Activated T-cell treated with anti-CD3 and anti-CD28 coated beads, Interleukin-2, amount 50 U/mL, for 48 hours (primary cell): ENCODE measurements at places on chromosomes 4 and X.

DNA sequence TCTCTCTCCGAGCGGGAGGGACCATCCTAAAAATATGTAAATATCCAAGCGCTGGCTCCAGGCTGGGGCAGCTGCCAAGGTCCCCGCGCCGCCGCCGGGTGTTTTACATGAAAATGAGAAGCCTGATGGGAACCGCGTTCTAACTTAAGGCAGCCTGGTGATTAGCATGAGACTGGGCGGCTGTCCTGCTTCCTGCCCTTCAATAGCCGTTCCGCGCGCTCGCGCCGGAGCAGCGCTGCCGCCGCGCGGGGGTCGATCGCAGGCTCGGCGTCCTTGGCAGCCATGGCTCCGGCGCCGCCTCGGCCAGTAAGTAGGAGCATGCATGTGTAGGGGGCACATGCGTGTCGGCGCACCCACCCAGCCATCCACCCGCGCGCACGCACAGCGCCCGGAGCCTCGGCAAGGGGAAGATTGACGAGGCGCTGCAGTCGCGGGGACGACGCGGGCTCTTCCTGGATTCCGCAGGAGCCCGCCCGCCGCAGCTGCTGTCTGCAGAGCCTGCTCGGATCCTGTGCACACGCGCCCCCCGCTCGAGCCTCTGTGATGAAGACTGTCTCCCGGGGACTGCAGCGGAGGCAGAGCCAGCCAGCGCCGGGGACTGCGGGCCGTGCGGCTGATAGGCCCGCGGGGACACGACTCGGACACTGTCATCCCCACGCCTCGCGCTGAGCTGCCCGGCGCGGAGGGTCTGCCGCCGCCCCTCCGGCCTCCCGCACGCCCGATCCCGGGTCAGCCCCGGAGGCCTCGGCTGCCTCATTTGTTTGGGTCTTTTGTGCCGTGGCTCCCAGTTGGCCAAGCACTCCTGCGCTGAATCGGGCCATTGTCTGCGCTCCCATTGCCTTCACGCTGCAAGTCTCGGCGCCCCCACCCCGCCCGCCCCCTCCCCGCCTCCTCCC is 734 bp downstream of the STOX2 start:
- peak; percentile 20 for DNase-seq

GRCh38 chr4:106258145-106259045 is 57.6 kb downstream of the TBCK start:
- no peak for DNase-seq

DNA sequence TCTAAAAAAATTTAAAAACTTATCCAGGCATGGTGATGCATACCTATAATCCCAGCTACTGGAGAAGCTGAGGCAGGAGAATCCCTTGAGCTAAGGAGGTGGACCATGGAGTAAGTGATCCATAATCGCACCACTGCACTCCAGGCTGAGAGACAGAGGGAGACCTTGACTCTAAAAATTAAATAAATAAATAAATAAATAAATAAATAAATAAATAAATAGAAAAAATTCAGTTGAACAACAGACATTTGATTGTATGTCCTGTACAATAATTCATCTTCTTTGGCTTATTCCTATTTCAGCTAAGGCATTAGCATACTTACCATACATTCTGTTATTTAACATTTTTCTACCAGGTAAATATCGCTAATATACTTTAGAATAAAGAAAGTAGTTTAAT is 726.1 kb upstream of the GALNTL6 start:
- no peak for DNase-seq

DNA sequence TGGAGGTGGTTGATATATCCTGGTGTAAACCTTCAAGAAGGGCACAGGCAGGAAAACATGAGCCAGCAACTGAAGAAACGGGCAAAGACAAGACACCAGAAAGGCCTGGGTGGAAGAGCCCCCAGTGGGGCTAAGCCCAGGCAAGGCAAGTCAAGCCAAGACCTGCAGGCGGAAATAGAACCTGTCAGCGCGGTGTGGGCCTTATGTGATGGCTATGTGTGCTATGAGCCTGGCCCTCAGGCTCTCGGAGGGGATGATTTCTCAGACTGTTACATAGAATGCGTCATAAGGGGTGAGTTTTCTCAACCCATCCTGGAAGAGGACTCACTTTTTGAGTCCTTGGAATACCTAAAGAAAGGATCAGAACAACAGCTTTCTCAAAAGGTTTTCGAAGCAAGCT is 7.2 kb downstream of the ZFP42 start:
- DNase-seq, result no peak

DNA sequence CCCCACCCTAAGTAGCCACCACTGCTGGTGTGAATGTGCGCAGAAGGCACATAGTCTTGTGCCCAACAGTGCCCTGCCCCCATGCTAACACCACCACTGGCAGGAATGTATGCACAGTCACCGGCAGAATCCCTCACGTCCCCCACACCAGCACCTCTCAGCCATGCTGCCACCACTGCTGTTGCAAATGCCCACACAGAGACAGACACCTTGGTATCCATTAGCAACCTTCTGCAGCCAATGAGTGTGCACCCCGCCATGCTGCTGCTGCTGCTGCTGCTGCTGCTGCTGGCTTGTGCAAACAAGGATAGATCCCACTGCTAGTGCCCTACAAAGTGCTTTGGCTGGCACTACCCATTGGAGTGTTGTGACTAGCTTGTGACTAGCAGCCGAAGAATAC is 52.4 kb upstream of the MMAA start:
- DNase-seq, result no peak

DNA sequence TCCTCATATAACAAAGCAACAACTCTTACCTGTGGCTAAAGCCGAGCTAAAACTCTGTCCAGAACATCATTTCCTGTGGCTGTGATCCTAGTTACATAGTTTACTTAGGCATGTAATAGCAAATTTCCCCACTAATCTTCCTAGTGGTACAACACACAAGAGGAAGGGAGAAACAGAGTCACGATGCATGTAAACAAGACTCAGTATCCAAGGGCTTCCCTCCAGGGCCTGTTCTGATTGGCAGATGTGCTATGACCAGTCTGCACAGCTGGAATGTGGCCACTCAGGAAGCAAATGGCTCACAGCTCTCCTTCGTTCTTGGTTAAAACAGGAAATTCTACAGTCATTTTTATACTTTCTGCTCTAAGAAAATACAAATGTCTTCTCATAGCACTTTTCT is 49.2 kb upstream of the PRSS48 start:
- DNase-seq, result no peak

DNA sequence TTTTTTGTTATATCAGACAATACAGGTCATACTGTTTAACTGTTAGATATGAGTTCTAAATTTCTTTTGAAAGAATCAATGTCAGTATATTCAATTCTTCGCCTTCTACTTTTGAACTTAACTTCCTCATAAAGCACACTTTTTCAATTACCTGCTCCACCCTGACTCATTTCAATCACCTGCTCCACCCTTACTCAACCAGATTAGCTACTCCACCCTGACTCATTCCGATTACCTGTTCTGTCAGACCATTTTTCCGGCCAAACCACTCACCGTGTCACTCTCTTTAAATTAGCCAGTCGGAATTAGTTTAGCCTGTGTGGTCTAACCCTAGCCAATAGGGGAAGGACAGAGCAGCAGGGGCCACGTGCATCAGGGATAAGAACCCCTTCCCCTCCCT is 751.8 kb upstream of the POU3F4 start:
- DNase-seq, result no peak

DNA sequence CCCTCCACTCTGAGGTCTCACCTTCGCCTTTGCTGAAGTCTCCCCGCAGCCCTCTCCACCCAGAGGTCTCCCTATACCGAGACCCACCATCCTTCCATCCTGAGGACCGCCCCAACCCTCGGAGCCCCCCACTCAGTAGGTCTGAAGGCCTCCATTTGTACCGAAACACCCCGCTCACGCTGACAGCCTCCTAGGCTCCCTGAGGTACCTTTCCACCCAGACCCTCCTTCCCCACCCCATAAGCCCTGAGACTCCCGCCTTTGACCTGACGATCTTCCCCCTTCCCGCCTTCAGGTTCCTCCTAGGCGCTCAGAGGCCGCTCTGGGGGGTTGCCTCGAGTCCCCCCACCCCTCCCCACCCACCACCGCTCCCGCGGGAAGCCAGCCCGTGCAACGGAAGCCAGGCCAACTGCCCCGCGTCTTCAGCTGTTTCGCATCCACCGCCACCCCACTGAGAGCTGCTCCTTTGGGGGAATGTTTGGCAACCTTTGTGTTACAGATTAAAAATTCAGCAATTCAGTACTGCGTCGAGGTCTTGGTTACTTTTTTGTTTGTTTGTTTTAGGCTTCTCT is 5.0 kb downstream of the SOD3 start:
- no peak for DNase-seq

DNA sequence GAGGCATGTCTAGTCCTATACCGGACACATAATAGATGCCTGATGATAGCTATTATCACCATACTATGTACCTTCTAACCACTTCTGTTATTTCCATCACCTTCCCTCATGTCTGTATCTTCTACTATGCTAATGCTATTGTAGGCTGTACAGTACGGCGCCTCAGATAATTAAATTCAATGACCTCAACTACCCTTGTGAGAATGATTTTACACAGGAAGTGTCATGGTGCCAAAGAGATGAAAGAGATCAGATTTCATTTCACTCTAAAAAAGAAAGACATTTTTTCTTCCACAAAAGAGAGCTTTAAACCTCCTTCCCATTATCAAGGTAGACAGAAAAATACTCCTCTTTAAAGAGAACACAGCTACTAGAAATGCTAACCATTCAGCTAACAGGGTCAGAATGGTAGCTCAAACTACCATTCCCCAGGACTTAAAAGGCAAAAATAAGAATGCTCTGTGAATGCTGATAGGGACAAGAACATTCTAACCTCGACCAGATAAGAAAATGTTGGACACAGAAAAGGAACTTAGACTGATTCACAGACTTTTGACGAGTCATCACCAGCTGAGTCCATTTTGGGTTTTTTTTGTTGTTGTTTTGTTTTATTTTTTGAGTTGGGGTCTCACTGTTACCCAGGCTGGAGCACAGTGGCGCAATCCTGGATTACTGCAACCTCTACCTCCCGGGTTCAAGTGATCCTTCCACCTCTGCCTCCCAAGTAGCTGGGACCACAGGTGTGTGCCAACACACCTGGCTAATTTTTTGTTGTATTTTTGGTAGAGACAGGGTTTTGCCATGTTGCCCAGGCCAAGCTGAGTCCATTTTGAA is 99.2 kb upstream of the RAPGEF2 start:
- no peak for DNase-seq

DNA sequence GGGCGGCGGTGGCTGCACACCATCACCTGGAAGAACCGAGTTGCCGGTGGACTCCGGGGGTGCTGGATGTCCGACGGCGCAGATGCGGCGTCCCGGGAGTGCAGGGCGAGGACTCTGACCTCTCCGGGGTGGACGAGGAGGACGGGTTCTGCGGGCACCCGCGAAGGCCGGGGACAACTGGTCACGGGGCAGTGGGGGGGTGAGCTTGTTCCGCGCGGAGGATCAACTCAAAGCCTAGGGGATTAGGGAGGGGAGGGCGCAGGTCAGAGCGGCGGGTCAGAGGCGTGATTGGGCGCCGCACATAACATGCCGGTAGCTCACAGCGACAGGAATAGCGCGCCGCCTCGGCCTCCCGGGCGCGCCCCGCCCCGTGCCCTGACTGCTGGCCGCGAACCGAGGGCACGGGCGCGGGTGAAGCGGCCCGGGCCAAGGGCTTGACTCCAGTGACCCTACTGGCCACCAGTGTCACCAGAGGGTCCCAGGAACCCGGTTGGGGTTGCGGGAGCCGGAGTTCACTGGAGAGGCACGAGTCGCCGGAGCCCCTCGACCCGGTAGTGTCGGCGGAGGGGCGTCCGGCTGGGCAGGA is at the start of gene KLHL34:
Gene KLHL34, minus strand, starts transcription at position 179 of the 586 bp plus-strand sequence. CDS start 542 bp downstream, outside the sequence.
- peak; percentile 26 for DNase-seq

- DNase-seq, result no peak
Observed at GRCh38 chr4:130542953-130543352, 1447.0 kb downstream of the C4orf33 start.

DNA sequence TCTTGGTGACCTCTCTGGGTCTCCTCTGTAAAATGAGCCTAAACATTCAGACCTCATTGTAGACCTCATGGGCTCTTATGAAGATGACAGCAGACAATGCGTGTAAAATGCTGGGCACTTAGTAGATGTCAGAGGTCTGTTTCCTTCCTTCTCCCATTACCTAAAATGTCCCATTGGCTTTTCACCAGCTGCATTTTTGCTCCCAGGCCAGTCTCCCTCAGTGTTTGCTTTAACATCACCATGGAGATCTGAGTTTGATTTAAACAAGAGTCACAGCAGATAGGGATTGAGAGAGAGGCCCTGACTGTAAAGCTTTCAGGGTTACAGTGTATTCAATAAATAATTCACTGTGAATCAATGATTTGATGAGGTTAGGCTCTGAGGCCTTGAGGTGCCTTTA is 24.3 kb downstream of the PSAPL1 start:
- no peak for DNase-seq

GRCh38 chr4:26420913-26421312 is 69.4 kb downstream of the CCKAR start:
- no peak for DNase-seq

- DNase-seq, result no peak
Observed at GRCh38 chrX:120111611-120112010, 4.1 kb downstream of the RHOXF1 start.

GRCh38 chrX:101958139-101958538 is 26.3 kb upstream of the ZMAT1 start:
- no peak for DNase-seq

DNA sequence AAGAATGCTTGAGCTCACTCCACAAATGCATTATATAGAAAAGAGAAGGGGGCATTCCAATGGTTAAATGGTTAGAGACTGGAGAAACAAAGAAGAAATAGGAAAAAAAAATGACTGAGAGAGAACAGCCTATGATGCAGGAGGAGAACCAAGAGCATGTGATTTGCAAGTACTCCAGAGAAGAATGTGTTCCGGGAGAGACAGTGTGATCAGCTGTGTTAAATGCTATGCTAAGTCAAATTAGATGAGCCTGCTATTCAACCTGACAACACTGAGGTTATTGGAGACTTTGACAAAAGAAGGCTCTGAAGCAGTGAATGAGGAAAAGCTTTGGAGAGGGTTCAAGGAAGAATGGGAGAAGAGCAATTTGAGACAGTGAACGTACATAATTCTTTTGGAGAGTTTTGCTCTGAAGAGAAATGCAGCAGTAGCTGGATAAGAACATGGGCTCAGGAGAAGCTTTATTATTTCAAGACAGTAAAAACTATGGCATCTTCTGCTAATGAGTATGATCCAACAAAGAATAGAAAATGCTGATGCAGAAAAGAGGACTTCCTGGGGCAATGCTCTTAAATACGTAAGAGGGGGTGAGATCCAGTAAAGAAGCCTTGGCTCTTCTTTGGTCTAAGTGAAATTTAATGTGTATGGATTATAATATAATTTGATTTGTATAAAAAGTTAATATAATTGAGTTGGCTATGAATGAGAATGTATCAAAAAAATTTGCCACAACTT is 66.3 kb downstream of the PPP3CA start:
- DNase-seq, result no peak

- no peak for DNase-seq
Observed at GRCh38 chr4:86556791-86557415, 37.2 kb upstream of the PTPN13 start.

GRCh38 chr4:120443116-120443515 is 376.5 kb upstream of the MAD2L1 start:
- DNase-seq, result no peak

- DNase-seq, result no peak
Observed at GRCh38 chrX:46531442-46531841, 13.8 kb downstream of the ZNF674 start.
